CD4-positive, alpha-beta T cell treated with Interleukin-21 for 1 hour (primary cell): ENCODE measurements at places on chromosomes 11 and 22.

DNA sequence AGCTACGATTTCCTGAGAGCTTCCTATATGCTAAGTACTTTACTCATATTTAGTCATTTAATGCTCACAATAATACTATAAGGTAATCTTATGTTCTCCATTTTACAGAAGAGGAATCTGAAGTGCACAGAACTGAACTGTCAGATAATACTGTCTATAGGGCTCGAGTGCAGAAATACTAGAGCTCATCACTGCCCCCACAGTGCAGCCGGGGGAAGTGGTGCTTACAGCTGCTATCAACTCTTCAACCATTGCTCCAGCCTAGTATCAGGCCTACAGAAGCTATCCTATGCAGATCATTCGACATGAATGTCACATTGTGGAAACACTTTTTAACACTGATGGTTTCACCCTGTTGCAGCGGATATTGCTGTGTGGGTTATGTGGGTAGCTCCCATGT is 929.9 kb downstream of the NTM start:
- no peak for DNase-seq

GRCh38 chr22:47573141-47573540 is 810.7 kb downstream of the TBC1D22A start:
- no peak for DNase-seq

DNA sequence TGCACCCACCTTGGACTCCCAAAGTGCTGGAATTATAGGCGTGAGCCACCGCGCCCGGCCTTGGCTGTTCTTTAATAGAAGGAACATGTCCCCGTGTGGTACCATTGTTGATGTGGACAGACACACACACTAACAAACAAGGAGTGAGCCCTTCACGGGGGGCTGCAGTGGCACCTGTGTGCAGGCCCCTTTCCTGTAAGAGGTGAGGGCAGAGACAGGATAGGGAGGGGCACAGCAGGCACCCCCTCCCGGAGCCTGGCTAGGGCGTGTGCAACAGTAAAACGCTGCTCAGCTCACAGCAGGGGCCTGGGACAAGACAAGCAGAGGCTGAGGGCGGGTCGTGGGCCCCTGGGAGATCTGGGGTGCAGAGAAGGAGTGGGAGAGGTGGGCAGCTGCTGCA is 37.8 kb downstream of the GRIK4 start:
- no peak for DNase-seq

DNA sequence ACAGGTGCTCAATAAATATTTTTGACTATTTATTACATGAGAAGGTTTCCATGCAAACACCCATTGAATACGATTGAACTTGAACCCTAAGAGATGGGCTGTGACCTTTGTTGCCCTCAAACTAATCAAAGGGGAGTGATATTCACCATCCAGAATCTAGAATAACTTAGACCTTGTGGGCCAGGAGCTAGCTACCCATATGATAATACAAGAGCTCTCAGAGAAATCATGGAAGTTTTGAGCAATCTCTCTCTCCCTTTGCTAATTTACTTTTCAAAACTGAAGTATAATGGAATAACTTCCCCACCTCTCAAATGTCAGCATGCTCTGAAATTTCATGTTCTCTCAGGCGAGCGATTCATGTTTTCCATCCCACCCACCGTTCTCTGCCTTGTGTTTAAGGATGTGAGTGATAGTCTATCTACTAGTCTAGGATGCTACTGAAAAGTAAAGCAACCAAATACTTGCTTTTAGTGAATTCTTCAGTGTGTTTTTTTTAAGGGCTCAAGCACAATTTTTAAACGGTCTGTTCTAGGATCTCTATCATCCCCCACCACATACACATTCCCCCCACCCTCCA is 33.3 kb downstream of the BARX2 start:
- DNase-seq, result no peak

- DNase-seq, result no peak
Observed at GRCh38 chr11:27174021-27174420, 133.4 kb downstream of the BBOX1 start.

GRCh38 chr22:29256606-29257325 is 11.0 kb downstream of the RHBDD3 start:
- DNase-seq, result no peak

- no peak for DNase-seq
Observed at GRCh38 chr22:25370322-25370721, 150.9 kb downstream of the CRYBB2 start.

DNA sequence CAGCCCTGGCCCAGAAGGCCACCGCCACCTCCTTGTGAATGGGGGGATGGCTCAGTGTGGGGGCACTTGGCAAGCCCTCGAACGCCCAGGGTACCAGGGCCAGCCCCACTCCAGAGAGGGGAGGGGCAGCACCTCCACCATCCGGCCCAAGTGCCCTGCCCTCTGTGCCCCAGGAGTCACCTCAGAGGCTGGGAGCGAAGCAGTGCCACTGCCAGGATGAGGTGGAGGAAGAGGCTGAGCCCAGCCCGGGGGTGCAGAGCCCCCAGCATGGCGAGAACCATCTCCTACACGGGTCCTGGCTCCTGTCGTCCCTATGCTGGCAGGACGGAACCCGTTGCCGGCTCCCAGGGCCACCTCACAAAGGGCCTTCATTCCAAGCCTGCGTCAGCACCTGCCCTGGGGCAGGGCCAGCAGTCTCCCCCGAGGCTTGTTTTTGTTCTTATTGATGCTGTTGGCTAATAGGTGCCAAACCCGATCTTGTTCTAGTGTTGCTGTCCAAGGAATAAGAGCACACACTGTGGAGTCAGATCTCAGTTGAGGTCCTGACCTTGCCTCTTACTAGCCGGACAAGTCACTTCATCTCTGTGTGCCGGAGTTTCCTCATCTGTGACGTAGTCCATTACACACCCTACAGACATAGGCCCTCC is at the start of gene FREY1:
TSS of gene FREY1 (minus strand) at position 307 of the 647 bp plus-strand sequence. CDS start at position 281, 26 bp downstream.
- DNase-seq, result no peak

- no peak for DNase-seq
Observed at GRCh38 chr22:44086271-44087088, 62.4 kb downstream of the PARVB start.

- DNase-seq, result no peak
Observed at GRCh38 chr11:125980436-125980835, 34.6 kb downstream of the VSIG10L2 start.

GRCh38 chr11:76291576-76292526 is 85.5 kb upstream of the WNT11 start:
- no peak for DNase-seq

- DNase-seq, result no peak
Observed at GRCh38 chr11:93193731-93194130, 4.1 kb downstream of the SLC36A4 start.

- DNase-seq, result no peak
Observed at GRCh38 chr11:6475936-6476335, 2.2 kb upstream of the TRIM3 start.

DNA sequence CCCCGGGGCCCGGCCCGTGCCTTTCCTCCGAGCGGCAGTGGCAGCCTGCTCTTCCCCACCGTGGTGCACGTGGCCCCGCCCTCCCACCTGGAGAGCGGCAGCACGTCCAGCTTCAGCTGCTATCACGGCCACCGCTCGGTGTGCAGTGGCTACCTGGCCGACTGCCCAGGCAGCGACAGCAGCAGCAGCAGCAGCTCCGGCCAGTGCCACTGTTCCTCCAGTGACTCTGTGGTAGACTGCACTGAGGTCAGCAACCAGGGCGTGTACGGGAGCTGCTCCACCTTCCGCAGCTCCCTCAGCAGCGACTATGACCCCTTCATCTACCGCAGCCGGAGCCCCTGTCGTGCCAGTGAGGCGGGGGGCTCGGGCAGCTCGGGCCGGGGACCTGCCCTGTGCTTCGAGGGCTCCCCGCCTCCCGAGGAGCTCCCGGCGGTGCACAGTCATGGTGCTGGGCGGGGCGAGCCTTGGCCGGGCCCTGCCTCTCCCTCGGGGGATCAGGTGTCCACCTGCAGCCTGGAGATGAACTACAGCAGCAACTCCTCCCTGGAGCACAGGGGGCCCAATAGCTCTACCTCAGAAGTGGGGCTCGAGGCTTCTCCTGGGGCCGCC is 11.9 kb downstream of the C22orf31 start:
- DNase-seq, result no peak

DNA sequence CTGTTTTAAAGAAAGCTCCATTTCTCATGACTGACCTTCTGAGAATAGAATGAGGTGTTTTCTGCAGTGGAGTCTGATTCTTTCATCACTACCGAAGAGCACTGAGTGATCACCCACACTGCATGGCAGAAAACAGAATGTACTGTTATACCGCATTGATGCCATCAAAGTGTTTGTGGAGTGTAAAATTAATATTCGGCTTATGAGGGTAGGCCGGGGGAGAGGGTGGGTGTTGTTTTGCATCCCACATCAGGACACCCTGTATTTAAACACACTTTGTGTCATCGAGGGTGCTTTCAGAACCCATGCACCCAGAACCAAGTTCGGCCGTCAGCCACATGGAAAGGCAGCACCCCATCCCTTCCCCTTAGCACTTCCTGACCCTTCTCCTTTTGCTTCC is 41.3 kb upstream of the ETS1 start:
- DNase-seq, result peak; percentile 54

GRCh38 chr11:66228521-66228920 is 39.9 kb upstream of the RAB1B start:
- DNase-seq, result no peak

GRCh38 chr11:106733635-106734034 is 284.6 kb downstream of the GUCY1A2 start:
- DNase-seq, result no peak

- no peak for DNase-seq
Observed at GRCh38 chr11:94788396-94788795, 20.2 kb downstream of the AMOTL1 start.

- DNase-seq, result no peak
Observed at GRCh38 chr11:83689144-83689780, 403.1 kb upstream of the CCDC90B start.

DNA sequence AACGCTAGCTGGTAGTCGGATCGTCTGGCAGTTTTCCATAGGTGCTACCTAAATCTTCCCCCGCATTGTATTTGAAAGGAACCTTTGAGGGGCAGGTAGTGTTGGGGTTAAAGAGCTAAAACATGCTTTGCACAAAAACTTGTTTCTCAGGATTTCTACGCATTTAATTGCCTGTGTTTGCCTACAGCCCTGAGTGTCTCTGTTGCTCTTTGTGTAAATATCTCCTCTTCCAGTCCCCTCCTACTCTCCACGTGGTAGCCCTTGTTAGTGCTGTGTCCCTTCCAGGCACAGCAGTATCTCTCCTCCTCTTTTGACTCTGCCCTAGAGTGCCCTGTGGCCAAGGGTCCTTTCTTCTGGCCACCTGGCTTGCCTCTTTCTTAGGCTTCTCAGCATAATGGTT is 81.7 kb downstream of the BARX2 start:
- DNase-seq, result no peak

GRCh38 chr11:91857179-91857578 is 367.4 kb upstream of the FAT3 start:
- no peak for DNase-seq

- no peak for DNase-seq
Observed at GRCh38 chr11:30424844-30425243, 101.9 kb downstream of the ARL14EP start.

DNA sequence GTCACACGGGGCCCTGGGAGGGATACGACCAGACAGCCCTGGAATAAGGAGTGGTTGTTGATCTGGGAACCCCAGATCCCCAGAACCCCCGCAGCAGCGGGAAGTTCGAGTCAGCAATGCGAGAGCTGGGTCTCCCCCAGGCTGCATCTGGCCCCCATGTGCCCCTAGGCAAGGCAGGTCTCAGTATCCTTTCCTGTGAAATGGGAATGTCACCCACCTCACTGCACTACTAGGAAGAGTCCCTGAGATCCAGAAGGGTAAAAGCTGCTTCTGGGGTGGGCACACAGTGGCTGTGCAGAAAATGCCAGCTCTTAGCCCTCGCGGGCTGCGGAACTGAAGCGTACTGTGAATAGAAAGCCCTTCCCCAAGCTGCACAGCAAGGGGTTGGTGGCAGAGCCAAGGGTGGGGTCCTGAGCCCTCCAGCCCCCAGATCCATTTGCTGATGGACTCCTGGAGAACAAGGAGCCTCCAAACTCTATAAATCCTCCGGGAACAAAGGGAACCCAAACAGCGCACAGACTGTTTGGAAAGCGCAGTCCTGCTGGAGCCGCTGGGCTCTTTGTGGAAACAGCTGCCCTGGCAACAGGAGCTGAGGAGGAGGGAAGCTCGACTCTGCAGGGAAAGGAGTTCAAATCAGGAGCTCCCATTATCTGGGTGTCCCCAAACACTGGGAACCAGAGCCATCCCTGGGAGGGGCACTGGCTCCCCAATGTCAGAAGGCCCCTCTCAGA is 68.2 kb upstream of the SHISAL1 start:
- DNase-seq, result no peak

- no peak for DNase-seq
Observed at GRCh38 chr11:44324749-44325525, 15.0 kb upstream of the ALX4 start.

- DNase-seq, result no peak
Observed at GRCh38 chr22:48749555-48750227, 1078.0 kb downstream of the BRD1 start.

DNA sequence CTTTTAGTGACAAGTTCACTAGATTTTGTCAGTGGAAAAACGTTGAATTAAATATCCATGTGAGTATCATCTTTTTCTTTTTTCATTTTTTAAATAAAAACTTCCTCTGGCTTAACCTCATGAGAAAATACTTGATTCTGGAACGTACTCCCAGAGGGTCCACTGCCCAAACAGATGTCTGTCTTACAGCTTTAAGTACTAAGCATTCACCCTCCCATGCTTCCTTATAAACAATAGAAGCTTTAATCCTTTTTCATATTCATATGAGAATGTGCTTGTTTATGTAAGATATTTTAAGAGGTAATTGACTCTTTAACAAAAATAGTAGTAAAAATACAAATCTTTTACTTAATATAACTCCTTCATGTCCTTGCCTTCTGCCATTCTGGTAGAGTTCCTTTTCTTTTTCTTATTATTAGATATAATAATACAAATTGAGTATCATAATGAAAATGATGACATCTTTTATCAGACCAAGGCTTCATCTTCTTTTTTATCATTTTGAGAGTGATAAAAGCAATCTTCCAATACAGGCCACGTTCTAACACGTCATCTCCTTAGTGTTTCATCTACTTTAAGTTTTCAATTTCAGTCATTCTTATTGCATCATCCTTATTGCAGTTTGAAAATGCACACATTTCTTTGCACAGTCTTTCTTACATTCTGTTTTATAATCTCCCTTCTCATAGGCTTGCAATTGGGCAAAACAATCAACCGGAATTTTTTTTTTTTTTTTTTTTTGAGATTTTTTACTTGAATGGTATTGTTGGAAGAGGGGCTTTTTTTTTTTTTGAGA is 69.5 kb upstream of the MYO18B start:
- DNase-seq, result no peak

- no peak for DNase-seq
Observed at GRCh38 chr11:86586307-86586706, 86.1 kb downstream of the ME3 start.

DNA sequence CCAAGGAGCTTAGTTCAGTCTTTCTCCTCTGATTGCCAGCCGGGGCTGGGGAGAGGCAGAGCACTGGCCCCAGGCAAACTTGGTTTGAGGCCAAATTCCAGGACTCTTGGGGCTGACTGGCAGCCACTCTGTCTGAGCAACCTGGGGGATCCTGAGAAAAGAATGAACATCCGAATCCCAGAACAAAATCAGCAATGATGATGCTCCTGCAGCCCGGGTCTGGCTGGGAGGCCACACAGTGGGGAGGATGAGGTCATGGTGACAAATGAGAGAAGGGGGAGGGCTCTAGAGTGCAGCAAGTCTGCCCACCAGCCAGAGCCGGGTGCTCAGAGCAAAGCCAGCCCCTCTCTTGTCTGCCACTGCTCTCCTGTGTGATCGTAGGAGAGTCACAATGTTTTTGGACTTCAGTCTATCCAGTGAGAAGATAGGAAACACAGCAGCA is 71.8 kb upstream of the PAX6 start:
- no peak for DNase-seq

- DNase-seq, result no peak
Observed at GRCh38 chr22:49418943-49419342, 408.7 kb downstream of the BRD1 start.

GRCh38 chr22:44085743-44086270 is 61.7 kb downstream of the PARVB start:
- DNase-seq, result peak; percentile 48
